ENCODE measurements at places on chromosomes 7 and 10.

DNA sequence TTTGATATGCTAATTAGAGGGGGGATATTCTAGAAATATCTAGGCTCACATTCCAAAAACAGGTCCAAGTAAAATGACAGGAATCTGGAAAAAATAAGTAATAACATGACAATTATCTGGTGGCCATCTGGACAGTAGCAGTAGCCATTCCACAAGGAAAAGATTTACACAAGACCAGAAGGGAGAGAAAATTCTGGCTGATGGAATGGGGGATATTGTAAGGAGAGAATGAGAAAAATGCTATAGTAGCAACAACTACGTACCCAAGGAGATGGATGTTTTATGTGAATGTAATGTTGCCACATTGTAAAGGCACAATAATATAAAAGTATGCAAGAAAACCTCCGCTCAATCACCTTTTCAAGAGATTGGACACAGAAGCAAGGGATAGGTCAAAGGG is 5.4 kb downstream of the MYOF start:
- DNase-seq = no peak

- DNase-seq = no peak
Measured at GRCh38 chr7:35401217-35401879, 147.4 kb upstream of the TBX20 start.

DNA sequence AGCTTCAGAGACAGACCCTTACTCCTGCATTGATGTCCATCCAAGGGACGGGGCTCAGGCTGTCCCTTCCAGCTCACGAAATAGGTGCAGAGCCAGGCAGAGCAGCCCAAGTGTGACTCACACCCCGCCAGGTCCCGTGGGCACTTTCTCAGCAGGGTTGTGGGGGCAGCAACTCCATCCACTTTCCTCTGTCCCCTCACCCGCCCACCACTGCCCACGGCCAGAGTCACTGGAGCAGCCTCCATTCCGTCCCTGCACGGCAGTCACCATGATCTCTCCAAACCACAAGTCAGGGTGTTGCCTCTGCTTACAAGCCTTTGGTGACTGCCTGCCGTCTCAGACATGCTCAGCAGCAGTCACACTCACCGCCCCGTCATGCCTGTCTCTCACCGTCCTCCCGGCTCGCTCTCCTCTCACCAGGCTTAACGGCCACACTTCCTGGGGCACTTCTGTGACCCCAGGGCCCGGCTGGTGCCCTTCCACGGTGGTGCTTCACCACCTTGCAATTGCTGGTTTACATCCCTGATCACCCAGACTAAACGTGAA is 39.3 kb downstream of the CALML3 start:
- DNase-seq = peak; percentile 75

DNA sequence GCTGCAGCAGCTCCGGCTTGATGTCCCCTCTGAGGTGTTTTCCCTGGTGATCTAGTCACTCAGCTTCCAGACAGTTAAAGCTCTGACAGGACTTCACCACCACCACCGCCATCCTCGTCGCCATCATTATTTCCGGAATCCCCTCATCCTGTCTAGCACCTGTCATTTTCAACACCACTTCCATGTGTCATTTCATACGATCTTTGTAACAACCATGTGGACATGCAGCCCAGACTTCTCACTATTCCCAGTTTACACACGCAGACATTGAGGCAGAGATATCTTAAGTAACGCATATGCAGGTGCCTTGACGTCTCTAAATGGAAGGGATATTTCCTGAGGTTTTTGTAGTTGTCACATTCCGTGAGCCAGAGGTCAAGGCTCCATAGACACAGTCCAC is 530.6 kb upstream of the FOXK1 start:
- no peak for DNase-seq

DNA sequence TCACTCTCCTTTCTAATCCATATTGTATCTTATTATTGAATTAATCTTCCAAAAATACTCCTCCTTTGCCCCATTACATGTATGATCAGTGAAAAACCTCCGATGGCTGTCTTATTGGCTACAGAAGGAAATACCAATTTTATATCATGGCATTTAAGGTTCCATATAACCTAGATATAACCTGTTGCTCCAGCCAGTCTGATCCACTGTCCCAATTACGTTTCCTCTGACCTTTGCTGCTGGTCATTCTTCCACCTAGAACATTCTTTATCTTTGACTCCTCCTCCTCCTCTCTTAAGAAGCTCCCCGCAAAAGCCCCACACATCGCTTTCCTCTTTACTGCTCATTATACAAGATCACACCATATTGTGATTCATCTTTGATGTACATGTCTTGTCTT is 161.5 kb downstream of the RNLS start:
- no peak for DNase-seq

GRCh38 chr7:74379938-74380337 is 73.8 kb upstream of the GTF2IRD1 start:
- no peak for DNase-seq

GRCh38 chr10:101817337-101818118 is 716 bp downstream of the OGA start:
- peak; percentile 32 for DNase-seq

DNA sequence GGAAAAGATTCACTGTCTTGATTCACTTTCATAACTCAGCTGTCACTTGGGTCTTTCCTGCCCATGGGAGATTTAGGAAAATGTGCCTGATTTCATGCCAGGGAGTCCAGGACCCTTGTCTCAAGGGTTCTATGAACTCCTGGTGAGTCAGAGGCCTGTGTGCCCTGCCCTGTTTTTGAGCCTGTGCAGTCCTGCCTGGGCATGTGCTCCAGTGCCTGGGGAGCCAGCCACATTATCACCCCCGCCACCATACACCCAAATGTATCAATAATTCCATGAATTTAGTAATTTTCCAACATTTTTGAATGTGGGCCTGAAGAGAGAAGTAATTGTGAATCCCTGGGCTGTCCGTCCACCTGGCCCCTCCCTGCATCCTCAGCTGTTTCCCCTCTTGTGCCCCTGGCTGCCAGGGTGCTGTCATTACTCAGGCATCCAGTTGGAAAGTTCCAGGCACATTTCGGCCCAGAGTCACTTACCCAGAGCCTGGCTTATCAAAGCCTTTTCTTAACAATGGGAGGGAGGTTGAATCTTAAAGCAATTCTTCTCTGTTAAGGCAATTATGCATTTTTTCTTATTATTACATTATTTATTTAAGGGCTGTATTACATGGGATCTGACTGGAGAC is 287.8 kb upstream of the CDC14C start:
- no peak for DNase-seq

GRCh38 chr10:29738341-29738740 is 103.6 kb upstream of the SVIL start:
- no peak for DNase-seq

DNA sequence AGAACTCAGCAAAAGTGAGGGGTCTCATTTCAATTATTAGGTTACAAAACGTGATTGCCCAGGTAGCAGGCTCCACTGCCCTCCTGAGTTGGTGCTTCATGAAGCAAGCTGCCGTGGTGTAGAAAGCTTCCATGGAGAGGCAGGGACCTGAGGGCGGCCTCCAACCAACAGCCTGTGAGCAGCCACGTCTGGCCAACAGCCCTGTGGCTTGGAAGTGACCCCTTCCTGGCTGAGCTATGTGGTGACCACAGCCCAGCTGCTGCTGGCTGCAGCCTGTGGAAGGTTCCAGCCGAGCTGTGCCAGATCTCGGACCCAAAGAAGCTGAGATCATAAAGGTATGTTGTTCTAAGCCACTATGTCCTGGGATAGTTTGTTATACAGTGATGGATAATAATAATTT is 122.5 kb upstream of the KLF6 start:
- no peak for DNase-seq

GRCh38 chr7:106775552-106775936 is 89.5 kb upstream of the PIK3CG start:
- no peak for DNase-seq

GRCh38 chr7:137535579-137535978 is 192.0 kb upstream of the PTN start:
- no peak for DNase-seq

GRCh38 chr10:23100331-23101030 is 5.1 kb downstream of the MSRB2 start:
- no peak for DNase-seq

DNA sequence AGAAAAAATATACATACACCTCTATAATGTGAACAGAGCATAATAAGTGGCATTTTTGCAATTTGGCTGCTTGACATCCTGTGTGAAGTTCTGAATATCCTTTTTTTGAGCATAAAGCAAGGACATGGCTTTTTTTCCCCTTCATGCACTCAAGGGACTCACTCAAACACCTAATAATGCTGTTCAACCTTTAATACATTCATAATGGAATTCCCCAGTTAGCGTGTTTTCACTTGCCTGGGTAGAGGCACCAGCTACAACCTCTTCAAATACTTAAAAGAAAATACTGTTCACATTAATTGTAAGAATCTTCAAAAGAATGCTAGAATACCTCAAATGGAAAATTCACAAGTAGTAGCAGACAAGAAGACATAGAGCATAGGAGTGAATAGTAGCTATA is 316.8 kb downstream of the PCDH15 start:
- DNase-seq = no peak

GRCh38 chr7:90972906-90973550 is 291.2 kb upstream of the FZD1 start:
- DNase-seq = no peak

All from CD4-positive, alpha-beta T cell treated with Interleukin-4 for 4 hours (primary cell).